ENCODE measurements at places on chromosomes 7 and 10.
A peak's percentile ranks its signal among the peaks of the same experiment; 100 is the strongest.

DNA sequence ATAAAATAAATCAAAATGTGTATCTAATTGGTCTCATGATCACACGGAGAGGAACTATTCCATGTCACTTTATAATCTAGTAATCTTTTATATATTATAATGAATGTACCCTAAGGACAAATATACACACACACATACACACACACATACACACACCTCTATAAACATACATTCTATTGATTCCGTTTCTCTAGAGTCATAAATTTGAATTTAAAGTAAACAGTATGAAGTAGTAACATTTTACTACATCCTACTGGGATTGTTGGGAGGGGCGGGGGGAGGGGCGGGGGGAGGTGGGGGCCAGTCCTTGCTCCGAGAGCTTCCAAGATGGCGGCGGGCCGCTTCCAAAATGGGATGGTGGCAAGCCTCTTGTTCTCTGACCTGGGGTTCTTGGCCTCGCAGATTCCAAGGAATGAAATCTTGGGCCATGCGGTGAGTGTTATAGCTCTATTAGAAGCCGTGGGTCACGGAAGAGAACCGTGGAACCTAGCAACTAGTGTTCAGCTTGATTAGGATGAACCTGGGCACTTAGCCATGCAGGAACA is 143.2 kb downstream of the REEP3 start:
- DNase-seq, result no peak

DNA sequence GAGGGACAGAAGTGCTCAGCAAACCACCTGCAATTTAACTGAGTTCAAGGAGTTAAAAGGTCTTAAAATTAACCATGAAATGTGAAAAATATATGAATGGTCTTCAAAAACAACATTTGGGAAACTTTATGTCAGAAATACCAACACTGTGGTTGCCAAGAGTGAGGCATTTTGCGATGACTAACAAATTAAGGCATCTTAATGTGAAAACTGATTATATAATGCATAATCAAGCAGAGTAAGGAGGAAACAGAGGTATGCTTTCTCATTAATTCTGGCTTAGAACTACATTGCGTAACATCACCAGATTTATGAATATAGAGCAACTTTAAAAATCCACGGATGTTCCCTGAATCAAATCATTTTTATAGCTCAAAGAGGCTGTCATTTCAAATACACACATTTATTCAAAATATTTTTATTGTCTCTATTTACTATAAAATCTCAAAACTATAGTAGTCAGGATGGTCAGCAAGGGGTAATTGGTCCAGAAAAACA is 335.5 kb downstream of the LRRTM3 start:
- no peak for DNase-seq

DNA sequence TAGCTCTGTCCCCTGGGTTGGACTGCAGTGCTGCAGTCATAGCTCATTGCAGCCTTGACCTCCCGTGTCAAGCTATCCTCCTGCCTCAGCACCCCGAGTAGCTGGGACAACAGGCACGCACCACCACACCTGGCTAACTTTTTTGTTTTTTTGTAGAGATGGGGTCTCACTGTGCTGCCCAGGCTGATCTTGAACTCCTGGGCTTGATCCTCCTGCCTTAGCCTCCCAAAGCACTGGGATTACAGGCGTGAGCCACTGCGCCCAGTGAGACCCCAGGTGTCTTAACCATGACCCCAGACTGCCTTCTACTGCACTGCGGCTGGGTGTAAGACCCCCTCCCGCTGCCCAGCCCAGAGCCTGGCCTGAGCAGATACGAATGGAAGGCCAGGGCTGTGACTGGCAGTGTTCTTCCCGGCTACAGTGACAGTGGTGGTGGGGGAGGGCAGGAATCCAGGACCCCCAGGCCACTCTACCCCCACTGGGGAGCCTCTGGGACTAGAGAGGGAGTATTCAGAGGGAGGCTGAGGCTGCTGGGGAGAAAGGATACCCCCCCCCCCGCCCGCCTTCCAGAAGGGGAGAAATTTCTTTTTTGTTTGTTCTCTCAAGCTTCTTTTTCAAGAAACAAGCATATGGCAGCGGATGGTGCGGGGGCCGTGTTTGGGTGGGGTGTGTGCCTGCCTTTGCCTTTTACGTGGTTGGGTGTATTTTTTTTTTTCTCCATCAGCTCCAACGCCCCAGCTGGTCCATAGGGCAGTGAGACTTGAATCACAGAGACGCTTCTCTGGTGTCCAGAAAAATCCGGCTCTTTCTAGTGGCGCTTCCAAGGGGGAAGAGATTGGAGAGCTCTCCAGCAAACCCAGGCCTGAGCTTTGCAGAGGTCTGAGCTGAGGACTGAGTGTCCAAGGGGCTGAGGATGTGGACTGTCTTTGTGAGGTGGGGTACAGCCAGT is 36.6 kb downstream of the GTF2IRD1 start:
- DNase-seq, result no peak

- peak; percentile 56 for DNase-seq
These were observed 744 bp downstream of the FRAT2 start for GRCh38 chr10:97333601-97334369.

- no peak for DNase-seq
These were observed 929 bp downstream of the HOXA6 start for GRCh38 chr7:27146491-27147198.

- DNase-seq, result no peak
These were observed 53.5 kb upstream of the VIPR2 start for GRCh38 chr7:159198016-159198724.

DNA sequence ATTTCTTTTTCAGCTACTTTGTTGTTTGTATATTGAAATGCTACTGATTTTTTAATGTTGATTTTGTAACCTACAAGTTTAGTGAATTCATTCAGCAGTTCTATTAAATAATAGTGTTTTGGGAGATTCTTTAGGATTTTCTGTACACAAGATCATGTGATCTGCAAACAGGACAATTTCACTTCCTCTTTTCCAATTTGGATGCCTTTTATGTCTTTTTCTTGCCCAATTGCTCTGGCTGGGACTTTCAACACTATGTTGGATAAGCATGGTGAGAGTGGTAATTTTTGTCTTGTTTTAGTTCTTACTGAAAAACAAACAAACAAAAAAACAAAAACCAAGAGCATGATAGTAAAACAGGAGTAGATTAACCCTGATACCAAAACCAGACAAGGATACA is 316.2 kb downstream of the ATRNL1 start:
- DNase-seq, result no peak

GRCh38 chr10:110820321-110820814 is 51.4 kb upstream of the PDCD4 start:
- DNase-seq, result no peak

DNA sequence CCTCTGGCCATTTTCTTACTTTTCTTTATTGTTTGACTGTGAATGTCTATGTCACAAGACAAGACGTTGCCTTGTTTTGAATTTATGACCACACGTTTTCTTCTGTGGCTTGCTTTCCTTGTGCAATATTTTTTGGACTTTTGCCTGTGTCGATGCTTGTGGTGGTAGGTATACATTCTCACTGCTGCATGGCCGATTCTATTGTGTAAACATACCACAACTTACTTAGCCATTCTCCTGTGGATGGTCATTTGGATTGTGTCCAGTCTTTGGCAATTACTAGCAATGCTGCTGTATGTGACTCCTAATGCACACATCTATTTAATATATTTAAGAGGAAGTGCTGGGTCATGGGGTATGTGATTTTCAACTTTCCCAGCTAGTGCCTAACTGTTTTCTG is 18.0 kb upstream of the DLG5 start:
- no peak for DNase-seq

DNA sequence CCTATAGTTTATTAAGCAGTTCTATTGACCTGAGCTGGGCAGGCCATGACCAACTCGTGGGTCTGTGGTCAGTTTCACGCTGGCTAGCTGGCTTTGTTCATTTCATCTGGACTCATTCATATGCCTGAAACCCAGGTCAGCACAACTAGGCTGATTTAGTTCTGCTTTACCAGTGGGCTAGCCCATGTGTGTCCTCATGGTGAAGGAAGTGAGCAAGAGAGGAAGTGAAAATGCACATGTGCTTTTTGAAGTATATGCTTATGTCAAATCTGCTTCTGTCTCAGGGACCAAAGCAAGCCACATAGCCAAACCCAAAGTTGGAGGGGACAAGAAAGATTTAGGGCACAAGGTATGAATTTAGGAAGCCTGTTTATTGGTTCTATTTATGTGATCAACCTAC is 154.5 kb downstream of the RNF133 start:
- no peak for DNase-seq

DNA sequence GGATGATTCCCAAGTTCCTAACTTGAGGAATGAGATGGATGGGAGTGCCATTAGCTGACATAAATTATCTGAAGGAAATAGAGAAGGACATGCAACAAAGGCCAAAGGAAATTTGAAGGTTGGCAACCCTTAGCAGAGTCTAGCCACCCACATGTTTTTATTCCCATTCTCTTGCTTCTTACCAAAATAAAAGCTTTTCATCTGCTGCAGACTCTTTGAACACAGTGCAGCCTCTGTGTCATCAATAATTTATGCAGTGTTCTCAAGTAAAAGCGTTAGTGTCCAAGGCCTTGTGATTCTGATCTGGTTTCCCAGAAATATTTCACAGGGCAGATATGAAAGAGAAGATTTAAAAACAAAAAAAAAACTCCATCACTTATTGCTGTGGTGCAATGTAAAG is 98.5 kb downstream of the ST7 start:
- DNase-seq, result no peak

GRCh38 chr10:2933071-2933470 is 134.3 kb upstream of the PFKP start:
- no peak for DNase-seq

DNA sequence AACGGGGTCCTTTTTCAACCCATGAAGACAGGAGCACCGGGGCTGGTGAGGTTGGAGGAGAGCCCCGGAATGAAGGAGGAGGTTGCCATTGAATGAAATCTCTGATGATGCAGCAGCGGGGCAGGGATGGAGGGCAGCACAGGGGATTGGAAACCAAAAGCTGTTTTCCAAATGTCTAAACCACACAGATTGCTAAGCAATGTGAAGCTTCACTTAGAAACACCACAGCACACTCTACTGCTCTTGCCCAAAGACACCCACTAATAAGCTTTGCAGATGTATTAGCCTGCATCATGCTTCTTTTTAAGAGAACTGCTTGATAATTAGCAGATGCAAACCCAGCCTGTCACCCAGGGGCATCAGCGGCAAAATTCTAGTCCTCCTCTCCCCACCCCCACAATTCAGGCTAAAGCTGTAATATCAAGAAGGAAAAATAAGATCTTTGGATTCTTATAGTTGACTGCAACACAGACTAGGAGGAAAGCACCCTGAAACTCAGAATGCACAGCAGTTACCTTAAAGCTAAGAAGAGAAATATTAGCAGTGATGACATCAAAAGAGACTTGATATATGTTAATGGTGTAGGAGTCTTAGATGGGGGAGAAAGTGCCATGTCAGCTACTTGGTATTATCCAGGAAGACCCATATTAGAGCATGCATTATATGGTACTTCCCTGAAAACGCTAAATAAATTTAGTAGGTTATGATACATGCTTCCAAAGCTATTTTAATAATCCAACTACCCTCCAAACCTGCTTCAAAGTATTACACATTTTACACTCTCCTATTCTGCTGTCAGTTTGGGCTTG is 666.7 kb downstream of the KCNMA1 start:
- no peak for DNase-seq

DNA sequence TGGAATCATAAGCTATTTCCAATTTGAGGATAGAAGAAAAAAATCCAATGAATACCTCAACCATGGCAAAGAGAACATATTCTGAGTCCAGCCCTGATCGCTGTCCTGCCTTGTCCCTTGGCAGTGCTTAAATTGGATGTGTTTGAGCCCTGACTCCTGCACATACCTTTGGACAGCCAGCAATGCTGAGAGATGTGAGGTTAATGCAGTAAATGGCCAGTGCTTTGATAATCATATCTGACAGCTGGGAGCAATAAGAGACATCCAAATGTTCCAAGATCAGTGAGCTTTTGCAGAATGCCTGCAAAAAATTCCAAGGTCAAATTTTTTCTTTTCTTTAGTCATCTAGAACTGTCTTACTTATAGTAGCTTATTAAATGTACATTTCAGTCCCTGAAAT is 80.1 kb upstream of the LRRC17 start:
- no peak for DNase-seq

DNA sequence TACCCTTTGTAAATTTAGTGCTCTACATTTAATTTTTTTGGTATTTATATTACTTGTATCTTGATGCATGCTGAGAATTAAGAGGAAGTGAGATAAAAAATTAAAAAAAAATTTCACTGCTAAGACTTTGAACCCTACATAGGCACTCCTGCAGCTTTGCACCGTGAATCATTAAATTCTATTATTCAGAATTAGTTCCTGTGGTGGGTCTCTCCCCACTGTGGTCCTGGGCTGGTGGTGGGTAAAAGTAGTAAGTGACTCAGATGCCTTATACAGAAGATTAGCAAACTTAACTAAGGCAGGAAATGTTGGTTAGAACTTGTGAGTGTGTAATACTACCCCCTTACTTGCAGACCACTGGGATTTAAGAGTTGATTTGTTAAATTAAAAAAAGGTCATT is 72.6 kb downstream of the AP3M1 start:
- no peak for DNase-seq

- no peak for DNase-seq
These were observed 41.6 kb upstream of the PTPRZ1 start for GRCh38 chr7:121831351-121831750.

- DNase-seq, result no peak
These were observed 37.6 kb downstream of the FAM204A start for GRCh38 chr10:118304521-118304920.

GRCh38 chr7:37901890-37902524 is 14.6 kb downstream of the SFRP4 start:
- DNase-seq, result no peak

Measured in D341Med (cell line).